Mammary epithelial cell (primary cell): ENCODE measurements at places on chromosomes 11 and 22.
A peak's percentile ranks its signal among the peaks of the same experiment; 100 is the strongest.

GRCh38 chr11:59641156-59641555 lies 25.6 kb upstream of the OSBP start:
- no peak for DNase-seq

GRCh38 chr11:70636659-70637058 lies 238.3 kb downstream of the CTTN start:
- no peak for DNase-seq

GRCh38 chr22:33303099-33303498 lies 244.9 kb upstream of the SYN3 start:
- no peak for DNase-seq

- no peak for DNase-seq
Measured at GRCh38 chr11:112470355-112470754, 209.7 kb upstream of the PLET1 start.

DNA sequence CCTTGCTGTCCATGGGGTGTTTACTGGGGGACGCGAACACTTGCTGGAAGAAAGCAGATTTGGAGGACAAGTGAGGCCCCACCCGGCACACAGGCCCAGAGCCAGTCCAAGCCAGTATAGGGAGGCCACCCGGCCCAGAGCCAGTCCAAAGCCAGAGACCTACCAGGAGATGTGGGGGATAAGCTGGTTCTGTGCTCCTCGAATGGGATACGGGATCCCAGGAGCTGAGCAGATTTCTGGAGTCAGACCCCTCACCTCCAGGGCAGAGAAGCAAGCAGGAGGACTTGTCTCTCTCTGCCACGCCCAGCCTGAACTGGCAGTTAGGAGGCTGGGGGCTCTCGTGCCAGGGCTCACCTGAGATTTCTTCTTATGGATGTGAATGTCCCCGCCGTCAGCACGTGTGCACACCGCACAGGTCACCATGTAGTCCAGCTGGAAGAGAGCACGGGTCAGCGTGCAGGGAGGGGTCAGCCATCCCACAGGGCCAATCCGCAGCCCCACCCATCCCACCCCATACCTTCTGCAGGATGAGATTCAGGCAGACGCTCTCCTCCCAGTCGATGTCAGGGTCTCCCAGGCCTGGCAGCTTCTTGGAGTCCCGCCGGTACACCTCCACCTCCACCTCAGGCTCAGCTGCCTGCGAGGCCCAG lies 35.3 kb downstream of the KIAA0930 start:
- no peak for DNase-seq

- no peak for DNase-seq
Measured at GRCh38 chr22:28450109-28450508, 229.5 kb downstream of the TTC28 start.

- no peak for DNase-seq
Measured at GRCh38 chr22:28562324-28562723, 117.3 kb downstream of the TTC28 start.

- no peak for DNase-seq
Measured at GRCh38 chr22:26597026-26597425, 7.1 kb upstream of the TPST2 start.

DNA sequence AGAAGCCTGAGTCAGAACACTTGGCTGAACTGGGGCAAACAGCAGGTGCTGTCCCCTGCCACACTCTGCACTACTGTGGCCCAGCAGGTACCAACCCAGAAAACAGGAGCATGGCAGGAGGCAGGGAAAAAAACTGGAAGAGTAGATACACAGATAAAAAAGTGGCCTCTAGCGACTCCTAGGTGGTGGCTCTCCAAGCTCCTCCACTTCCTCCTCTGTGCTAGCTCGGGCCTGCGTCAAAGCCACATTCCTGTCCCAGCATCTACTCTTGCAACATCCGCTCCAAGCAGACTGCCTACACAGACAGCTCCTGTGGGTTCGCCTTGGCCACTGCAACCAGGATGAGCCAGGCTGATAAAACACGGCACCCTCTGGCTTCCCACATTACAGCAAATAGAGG lies 6.9 kb downstream of the OR8B12 start:
- peak; percentile 55 for DNase-seq

- DNase-seq: no peak
Measured at GRCh38 chr11:69309631-69310280, 15.8 kb downstream of the MYEOV start.

DNA sequence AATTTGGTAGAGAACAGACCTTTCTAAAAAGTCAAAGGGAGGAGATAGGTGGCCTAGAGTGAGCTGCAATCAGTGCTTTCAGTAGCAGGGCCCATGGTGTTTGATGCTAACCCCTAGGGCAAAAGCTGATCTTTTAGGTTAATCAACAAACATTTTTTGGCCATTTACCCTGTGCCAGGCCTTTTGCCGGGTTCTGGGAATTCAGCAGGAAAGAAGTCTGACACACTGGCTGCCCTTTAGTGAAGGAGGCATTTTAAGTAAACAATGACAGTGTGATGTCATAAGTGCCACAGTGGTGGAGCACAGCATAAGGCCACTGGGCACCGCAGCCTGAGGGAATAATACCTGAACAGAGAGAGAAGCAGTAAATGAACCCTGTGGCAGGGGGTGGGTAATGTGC lies 29.0 kb downstream of the C22orf31 start:
- DNase-seq: no peak

DNA sequence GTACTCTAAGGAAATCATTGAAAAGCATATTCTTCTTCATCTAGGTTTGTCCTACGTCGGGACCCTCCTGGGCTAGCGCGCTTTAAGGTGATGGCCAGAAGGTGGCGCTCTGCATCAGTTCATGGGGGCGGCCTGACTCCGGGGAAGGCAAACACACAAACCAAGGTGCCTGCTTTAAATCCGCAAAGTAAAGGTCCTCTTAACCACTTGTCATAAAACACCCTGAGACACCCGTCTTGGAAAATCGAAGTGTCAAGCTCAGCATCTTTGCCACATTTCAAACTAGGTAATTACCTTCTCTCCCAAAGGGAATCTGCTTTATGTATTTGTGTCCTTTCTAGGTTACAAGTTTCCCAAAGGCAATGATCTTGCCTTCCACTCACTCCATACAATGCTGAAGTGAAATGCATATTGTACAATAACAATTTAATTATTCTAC lies 33.9 kb downstream of the LMO2 start:
- peak; percentile 35 for DNase-seq

DNA sequence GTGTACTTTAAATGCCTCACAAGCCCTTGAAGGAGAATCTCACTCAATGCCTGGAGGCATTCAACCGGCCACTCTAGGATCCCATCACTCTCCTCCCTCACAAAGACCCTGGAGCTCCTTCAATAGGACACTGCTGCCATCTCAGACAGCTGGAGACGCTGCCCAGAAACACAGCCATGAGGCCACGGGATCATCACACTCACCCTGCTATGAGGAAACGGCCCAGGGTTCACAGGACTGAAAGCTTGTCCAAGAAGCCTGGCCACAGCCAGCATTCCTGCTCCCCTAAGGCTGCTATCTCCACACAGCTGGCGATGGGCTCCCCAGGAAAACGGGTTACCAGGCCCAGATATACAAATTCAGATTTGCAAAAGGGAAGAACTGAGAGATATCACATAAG lies 13.2 kb downstream of the CARS1 start:
- no peak for DNase-seq

- DNase-seq: no peak
Measured at GRCh38 chr22:37654563-37655251, 3.8 kb upstream of the PDXP start.

- no peak for DNase-seq
Measured at GRCh38 chr11:36395978-36396736, 100.1 kb downstream of the PRR5L start.

DNA sequence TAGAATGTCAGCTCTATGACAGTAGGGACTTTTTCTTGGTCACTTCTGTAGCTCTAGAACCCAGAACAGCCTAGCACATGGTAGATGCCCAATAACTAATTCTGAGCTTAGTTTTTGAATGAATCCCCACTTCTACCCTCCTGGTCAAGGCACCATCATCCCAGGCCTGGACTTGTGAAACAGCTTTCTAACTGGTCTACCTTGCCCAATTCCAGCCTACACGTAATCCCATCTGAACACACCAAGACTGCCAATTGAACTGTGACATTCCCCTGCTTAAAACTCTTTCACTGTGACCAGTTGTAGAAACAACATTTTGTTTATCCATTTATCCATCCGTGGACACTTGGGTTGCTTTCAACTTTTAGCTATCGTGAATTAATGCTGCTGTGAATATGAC lies 6.1 kb upstream of the FOLR3 start:
- DNase-seq: no peak
